Spinal cord (tissue), 10 donors: ENCODE measurements at places on chromosomes 4 and X.

DNA sequence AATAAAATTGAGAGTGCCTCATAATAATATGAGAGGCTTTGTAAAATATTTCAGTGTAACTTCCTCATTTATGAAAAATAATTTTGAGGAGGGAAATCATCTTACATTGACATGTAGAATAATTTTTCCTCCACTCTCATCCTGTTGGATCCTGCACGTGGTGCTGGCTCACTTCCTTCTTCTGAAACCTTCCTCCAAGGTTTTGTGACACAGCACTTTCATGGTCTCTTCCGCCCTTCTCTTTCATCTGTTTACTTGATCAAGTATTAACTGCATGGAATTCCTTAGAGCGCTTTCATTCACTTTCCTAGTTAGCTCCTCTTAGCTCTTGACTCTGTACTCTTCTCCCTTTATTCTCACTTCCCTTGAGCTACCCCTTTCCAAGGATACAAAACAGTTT, 246.5 kb downstream of the RAPGEF2 start:
- no peak for DNase-seq

GRCh38 chr4:36676139-36677050, 395.0 kb downstream of the DTHD1 start:
- DNase-seq, result no peak

- DNase-seq, result no peak
Observed at GRCh38 chr4:1775731-1776500, 17.2 kb upstream of the FGFR3 start.

GRCh38 chr4:13455411-13455810, 28.7 kb downstream of the RAB28 start:
- DNase-seq, result no peak

- no peak for DNase-seq
Observed at GRCh38 chrX:152912106-152912505, 14.2 kb downstream of the ZNF185 start.

DNA sequence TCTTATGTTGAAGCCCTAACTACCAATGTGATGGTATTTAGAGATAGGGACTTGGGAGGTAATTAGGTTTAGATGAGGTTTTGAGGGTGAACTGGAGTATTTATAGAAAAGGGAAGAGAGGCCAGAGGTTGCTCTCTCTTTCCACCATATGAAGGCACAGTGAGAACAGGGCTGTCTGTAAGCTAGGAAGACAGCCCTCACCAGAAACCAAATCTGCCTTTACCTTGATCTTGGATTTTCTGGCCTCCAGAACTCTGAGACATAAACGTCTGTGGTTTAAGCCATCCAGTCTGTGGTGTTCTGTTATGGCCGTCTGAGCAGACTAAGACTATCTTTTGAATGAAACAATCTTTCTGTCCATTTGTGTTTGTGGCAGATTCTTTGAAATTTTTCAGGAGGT, 223.7 kb downstream of the PDHA2 start:
- no peak for DNase-seq

GRCh38 chr4:98285676-98286075, 24.5 kb downstream of the RAP1GDS1 start:
- no peak for DNase-seq

DNA sequence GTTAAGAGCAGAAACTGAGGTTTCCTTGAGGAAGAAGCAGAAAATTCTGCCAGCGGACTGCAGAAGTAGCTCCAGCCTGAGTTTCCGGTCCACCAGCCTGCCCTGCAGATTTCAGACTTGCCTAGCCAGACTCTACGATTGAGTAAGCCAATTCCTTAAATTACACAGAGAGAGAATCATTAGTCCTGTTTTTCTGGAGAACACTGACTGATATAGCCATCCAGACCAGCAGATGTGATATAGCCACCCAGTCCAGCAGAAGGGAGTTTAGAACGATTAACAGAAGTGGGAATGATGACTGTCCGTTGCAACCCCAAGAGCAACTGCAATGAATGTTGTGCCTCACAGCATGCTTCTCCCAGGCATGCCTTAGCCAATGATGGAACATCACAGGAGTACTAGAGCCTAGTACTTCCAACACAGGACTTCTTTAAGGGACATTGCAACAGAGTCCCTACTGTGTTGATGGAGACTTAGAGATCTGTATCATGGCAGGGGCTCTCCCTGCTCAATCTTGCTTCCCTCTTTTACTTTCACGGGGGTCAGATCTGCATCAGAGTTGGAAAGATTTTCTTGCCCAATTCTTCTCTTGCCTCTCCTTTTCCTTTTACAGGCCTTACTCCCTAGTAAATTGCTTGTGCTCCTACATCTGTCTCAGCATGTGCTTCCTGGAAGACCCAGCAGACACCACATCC, 264.6 kb upstream of the CLNK start:
- no peak for DNase-seq

GRCh38 chr4:70838666-70839588, 763 bp downstream of the GRSF1 start:
- DNase-seq, result peak; percentile 43

DNA sequence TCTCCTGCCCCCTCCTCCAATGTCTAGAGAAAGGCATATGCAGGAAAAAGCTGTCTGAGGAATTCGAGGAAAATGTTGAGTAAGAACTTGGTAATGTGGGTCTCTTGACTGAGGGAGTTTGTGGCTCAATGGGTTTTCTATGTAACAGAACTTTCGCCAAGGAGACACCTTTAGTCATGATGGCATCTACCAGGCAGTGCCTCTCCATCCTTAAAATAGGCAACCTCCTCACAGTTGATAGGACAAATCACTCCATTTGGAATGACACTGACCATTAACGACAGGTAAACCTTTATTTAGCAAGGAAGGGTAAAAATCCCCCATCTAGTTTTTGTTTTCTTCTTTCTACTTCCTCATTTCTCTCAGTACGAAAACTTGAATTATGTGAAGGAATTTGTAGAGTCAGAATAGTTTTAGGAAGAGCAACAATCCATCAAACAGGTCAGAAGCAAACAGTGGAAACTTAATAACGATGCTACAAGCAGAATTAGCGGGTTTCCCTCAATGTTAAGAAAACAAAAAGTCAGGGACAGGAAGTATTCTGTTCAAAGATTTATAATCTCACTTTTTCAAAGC, 2.7 kb downstream of the GSX2 start:
- no peak for DNase-seq

GRCh38 chr4:83947830-83948193, 411.9 kb downstream of the GPAT3 start:
- no peak for DNase-seq

DNA sequence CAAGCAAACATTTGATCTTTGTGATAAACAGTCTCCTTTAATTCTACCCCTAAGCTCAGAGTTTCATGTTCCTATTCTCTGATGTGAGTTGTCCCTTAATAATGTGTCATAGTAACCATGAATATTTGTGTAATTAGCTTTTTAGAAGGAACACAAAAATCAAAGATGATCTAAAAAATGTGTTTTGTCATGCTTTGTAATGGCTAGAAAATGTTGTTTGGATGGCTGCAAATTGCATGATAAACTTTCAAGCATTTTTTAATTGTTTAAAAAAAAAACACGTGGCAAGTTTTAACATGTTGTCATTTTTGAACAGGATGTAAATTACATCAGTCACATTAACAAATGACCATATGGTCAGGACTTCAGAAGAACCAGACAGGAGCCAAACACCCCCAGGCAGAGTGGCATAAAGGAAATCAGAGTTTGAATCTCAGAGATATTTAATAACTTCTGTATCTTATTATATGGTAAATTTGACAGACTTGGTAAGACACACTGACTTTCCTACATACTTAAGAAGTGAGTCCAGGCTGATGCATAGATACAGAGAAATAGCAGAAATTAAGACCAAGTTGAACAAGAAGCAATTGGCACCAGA, 223.9 kb upstream of the VEGFC start:
- no peak for DNase-seq

GRCh38 chr4:122458625-122459024, 2.1 kb upstream of the IL2 start:
- no peak for DNase-seq

GRCh38 chrX:132001127-132001526, 22.0 kb upstream of the STK26 start:
- no peak for DNase-seq

DNA sequence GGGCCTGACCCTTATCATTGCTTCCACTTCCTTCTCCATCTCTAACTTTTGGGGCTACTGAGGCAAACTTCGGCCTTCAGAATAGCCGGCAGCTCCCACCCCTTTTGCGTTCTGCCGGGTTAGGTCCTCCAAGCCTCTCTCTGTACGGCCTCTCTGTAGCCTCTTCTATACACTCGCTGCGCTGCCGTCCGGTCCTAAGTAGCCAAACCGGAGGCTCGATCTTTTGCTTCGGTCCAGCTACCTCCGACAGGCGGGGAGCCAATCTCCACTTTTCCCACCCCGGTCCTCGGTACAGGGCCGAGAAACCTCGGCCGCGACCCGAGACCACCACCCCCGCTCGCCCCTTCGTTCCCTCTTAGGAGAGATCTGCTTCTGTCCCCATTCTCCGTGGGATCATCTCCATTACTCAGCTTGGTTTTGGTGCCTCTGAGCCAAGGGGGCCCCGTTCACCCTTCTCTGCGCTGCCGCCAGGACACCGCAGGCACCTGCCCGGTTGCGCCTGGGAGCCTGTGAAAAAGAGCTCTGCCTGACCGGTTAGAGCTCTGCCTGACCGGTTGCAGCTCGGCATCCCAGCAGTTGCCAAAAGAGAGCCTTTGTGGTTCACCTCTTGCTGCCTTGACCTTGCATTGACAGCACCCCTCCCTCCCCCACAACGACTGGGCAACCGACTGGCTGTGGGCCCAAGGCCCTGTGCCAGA, 1.0 kb upstream of the HTR2C start:
- no peak for DNase-seq

DNA sequence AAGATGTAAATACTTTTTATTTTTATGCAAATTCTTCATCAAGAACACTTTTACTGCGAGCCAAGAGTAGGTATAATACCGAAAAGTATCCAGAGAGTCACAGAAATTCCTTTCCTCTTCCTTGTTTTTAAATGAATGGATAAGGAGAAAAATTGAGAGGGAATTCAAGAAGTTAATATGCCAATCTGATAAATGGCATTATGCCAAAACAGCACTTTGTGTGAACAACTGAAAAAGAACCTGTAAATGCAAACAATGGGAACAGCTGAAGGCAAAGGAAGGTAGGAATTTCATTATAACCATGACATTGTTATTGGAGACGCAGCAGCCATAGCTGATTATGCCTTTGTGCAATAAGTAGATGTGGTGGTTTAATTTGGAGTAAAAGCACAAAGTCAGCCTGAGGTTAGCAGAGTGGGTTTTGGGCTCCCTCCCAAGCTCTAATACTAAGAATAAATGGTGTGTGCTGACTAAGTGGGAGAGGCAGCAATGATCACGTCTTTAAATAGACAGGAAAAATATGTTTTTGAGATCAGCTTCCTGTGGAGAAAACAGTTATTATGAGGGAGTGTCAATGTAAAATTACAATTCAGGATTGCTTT, 209.8 kb upstream of the NDST4 start:
- DNase-seq, result peak; percentile 72

- DNase-seq, result no peak
Observed at GRCh38 chr4:146099585-146099984, 75.9 kb upstream of the LSM6 start.
